ENCODE measurements at places on chromosomes 13 and 19.

DNA sequence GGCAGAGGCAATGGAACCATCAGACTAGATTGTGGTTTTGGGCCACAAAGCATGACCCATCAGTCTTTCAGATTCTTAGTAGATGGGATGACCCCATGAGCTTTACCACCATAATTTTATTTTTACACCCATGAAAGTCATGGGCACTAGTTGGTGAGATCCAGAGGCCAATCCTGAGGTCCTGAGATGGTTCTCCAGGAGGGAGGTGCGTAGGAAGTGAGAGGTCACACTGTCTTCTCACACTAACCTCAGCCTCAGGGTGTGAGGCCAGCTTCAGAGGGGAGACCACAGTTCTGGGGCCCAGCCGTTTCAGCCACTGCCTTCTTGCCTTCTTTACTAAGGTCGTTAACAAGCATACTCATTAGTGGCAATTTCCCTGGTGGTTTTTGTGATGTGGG, 106.4 kb downstream of the AKAP11 start:
- peaks cover 22% of the 10 kb centered on the region for H3K4me1 ChIP-seq
- no peak overlapping the region for H3K4me3 ChIP-seq

DNA sequence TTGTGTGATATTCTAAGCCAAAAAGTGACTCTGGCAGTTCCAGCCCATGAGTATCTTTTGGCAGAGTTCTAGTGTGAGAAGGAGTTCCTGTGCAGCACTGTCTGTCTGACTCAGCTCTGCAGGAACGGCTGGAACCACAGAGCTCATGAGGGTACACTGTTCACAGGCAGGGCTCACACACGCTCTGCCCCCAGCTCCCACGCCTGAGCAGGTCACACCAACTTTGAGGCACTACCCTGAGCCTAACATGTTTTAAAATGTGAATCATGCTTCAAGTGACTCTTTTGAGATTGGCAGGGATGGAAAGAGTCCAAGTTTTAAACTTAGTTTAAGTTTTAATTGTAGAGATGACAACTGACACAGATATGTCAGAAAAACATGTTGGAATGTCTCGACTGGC, 1203.3 kb downstream of the UQCRFS1 start:
- no peak for DNase-seq
- no peak overlapping the region for H3K4me3 ChIP-seq
- H3K36me3 ChIP-seq = no peaks in the 10 kb centered on the region
- H3K4me1 ChIP-seq = no peaks in the 10 kb centered on the region
- no peaks in the 10 kb centered on the region for H3K27me3 ChIP-seq

DNA sequence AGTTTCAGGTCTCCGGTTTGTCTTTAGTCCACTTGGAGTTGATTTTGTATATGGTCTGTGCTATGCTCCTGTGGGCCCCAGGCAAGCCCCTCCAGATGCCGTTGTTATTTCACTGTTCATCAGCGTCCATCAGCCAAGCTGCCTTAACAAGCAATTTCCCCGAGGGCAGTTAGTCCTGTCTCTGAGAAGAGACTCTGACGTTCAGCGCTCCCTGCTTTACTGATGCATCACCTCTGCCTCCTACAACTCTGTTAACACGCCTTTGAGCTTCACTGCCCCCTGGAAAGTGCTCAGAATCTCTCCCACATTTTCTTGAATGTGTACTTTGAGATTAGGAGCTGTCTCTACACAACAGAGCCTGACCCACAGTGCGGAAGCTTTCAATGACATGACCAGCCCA, 41.8 kb upstream of the UBAC2 start:
- H3K27me3 ChIP-seq = no peaks in the 10 kb centered on the region
- no peak overlapping the region for H3K27ac ChIP-seq
- H3K4me1 ChIP-seq = no peaks in the 10 kb centered on the region
- H3K36me3 ChIP-seq = no peaks in the 10 kb centered on the region

GRCh38 chr13:113114511-113115362, 7.9 kb upstream of the F10 start:
- no peak overlapping the region for H3K27ac ChIP-seq
- H3K36me3 ChIP-seq = no peaks in the 10 kb centered on the region
- H3K4me3 ChIP-seq = no peak overlapping the region
- H3K4me1 ChIP-seq = no peaks in the 10 kb centered on the region
- H3K27me3 ChIP-seq = no peaks in the 10 kb centered on the region

- no peaks in the 10 kb centered on the region for H3K36me3 ChIP-seq
- peaks cover 5% of the 10 kb centered on the region for H3K27me3 ChIP-seq
- H3K4me3 ChIP-seq = no peak overlapping the region
- H3K4me1 ChIP-seq = no peaks in the 10 kb centered on the region
- DNase-seq = no peak
- H3K27ac ChIP-seq = no peak overlapping the region
Measured at GRCh38 chr19:13016628-13017305, 21.5 kb downstream of the NFIX start.

Measured in DND-41 (cell line).